ENCODE measurements at places on chromosomes 16 and 17. TPM values are rescaled to one million over a fixed set of nuclear protein-coding genes. Genes with fewer than 3 reads are reported as not detected.

RNF157 gene
- total RNA-seq = 6.1 TPM

GRCh38 chr17:72370819-72371218, 250.0 kb downstream of the SOX9 start:
- no peak for DNase-seq

SPNS3 gene
- total RNA-seq = 0.23 TPM

GRCh38 chr16:30372725-30373124, 1.9 kb upstream of the MYL11 start:
- no peak for DNase-seq

SPATA20 gene
- 70.6 TPM for total RNA-seq

DNA sequence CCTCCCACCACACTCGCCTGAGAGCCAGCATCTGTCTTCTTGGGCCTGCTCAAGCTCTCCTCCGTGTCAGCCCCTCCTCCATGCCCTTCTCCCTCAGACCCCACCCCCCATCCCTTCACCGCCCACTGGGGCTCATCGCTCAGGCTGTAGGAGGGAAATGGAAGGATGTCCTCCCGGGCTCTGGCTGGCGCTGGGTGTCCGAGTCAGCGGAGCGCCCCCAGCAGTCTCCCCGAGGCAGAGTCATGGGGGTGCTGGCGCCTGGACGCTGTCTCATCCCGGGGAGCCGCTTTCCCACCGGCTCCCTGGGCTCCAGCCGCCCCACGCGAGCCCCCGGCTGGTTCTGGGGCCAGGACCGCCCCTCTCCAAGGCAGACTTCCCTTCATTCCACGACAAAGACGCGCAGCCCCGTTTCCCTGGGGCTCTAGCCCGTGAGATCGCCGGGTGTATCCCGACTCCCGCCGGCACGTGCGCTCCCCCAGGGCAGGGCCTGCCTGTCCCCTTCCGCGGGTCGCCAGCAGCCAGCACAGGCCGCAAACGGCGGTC, 428 bp upstream of the ANTKMT start:
- peak; percentile 73 for DNase-seq

DNA sequence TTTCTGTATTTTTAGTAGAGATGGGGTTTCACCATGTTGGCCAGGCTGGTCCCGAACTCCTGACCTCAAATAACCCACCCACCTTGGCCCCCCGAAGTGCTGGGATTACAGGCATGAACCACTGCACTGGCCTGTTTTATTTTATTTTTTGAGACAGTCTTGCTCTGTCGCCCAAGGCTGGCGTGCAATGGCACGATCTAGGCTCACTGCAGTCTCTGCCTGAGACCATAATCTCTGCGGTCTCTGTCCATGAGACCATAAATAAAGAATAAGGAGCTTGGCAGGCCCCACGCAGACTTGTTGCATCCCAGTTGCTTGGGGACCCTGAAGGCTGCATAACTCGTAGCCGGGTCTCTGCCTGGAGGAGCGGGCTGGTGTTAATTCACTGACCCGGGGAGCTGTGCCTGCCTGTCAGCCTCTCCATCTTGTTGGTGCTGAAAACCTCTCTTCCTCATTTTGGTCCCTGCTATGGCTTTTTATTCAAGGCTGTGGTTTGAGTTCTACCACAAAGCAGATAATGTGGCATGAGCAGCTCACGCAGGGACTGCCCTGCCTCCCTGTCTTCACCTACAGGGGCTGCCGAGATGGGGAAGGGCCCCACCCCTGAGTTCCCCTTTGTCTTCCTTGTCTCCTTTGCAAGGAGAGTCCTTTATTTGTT, 82.1 kb downstream of the MSI2 start:
- DNase-seq = no peak

CLUH gene
- total RNA-seq = 203 TPM

- DNase-seq = no peak
These were observed 55.9 kb downstream of the KCNJ2 start for GRCh38 chr17:70225276-70225675.

DNA sequence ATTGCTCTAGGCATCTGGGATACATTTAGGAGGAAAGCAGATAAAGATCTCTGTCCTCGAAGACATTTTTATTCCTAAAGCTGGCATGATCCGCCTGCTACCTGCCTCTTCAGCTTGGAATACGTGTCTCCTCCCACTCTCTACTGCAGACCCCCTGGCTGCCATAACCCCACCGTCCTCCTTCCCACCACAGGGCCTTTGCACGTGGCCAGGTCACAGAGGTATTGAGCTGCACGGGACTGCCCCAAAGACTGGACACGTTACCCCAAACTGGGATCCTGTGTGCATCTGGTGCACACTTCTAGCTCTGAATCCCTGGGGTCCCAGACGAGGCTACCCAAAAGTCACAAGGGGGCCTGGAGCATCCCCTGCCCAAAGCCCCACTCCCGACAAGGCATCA, 351.2 kb upstream of the EEF2KMT start:
- no peak for DNase-seq

- DNase-seq = no peak
These were observed 6.4 kb downstream of the MPV17L start for GRCh38 chr16:15401972-15402371.

GRCh38 chr17:19800571-19800970, 52.5 kb upstream of the ALDH3A1 start:
- DNase-seq = no peak

DNA sequence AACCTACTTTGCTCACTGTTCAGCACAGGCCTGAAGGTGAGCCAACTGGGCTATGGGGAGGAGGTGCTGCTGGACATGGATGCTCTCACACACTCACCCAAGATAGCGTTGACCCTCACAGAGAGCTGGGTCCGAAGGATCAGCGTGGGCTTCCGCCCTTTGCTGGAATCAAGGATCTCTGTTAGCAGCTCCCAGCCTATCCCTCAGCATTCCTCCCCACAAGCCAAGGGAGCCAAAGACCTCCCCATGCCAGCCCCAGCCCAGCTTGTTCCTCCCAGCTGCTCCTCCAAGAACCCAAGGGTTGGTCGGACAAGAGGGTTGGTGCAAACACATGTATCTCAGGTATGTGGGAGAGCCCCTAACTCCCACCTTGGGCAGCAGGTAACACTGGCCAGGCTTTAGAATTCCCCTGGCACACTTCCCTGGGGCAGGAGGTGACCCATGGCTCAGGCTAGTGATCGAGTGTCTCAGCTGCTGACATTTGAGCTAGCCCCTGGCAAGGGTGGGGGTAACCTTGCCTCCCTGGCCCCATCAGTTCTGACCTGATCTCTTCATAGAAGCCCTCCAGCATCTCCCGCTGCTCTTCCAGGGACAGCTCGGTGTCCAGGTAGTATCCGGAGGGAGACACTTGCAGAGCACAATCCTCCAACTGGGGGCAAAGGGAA, 8.3 kb downstream of the FHOD1 start:
- DNase-seq = no peak

- DNase-seq = no peak
These were observed 37.7 kb downstream of the EPN2 start for GRCh38 chr17:19274893-19275292.

CDH5 gene
- total RNA-seq = 50.6 TPM

CRHR1 gene
- not detected for total RNA-seq

DNAI2 gene
- total RNA-seq = not detected

DNA sequence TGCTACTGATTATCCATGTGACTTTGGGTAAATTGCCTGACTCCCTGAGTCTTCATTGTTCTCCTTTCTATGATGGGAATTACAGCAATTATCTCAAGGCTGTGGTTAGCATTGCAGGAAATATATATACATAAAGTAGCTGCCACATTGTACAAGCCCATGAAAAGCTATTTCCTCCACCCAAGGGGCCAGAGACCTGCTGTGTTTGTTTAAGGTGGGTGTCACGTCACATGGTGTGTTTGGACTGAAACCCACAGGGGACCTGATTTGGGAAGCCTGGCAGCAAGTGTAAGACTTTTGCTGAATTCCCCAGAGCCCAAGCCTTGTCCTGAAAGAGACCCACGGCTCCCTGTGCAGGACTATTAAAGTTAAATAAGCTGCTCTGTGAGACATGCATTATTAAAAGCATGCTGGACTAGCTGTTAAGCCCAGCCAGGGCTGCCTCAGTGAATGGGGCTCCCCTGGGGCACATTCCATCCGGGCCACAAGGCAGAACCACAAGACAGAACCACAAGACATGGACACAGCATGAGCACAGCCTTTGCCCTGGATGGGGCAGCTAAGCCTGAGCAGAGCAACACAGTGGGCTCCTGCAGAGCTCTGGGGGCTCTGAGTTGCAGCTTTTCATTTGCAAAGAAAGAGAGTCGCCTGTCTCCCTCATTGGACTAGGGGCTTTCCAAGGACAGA, 148.9 kb downstream of the SPACA3 start:
- no peak for DNase-seq

DNA sequence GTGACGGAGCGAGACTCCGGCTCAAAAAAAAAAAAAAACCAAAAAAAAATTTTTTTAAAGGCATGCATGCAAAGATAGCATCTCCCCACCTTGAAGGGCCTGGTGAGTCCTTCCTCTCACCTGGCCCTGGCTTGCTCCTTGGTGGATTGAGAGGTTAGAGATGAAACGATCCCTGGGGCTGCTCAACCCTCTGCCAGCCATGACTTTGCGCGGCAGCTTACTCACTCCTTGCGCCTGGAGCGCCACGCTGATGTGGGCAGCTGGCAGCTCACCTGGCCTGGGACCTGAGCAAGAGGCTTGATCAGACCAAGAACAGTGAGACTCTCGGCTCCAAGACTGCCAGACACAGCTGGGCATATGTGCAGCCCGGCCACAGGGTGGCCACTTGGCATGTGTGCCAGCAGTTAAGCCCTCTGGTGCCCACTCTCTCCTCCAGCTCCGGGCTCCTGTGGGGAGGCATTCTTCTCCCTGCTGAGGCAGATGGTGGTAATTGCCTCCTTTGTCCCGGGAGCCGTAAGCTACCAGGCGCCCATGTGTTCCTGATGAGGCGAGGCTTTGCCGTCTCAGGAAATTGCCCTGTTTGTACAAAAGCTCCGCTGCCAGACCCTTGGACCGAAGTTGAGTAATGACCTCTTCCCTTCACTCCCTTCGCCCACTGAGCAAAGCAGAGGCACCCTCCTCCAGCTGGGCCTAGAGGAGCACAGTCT, 5.1 kb upstream of the EVPL start:
- no peak for DNase-seq

- no peak for DNase-seq
These were observed 7.6 kb downstream of the SCPEP1 start for GRCh38 chr17:56985371-56986162.

- no peak for DNase-seq
These were observed 4.0 kb downstream of the BAIAP3 start for GRCh38 chr16:1337486-1337885.

DNA sequence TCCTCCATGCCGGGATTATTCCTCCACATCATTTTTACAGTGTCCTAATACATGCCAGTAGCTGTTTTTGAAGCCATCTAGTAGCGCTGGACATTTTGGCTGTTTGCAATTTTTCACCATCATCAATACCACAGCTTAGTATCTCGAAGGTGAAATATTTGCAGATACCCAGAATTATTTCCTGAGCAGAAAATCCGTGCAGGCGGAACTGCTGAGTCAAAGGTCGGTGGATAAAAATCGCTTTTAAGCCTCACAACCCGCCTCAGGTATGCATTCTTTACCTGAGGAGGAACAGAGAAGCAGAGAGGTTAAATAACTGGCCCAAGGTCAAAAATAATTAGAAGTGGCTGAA, 584 bp upstream of the TNRC6A start:
- no peak for DNase-seq

GRCh38 chr17:339193-340061, 13.2 kb downstream of the RPH3AL start:
- no peak for DNase-seq

GRCh38 chr17:41873559-41874292, 8.5 kb upstream of the KLHL11 start:
- no peak for DNase-seq

DNA sequence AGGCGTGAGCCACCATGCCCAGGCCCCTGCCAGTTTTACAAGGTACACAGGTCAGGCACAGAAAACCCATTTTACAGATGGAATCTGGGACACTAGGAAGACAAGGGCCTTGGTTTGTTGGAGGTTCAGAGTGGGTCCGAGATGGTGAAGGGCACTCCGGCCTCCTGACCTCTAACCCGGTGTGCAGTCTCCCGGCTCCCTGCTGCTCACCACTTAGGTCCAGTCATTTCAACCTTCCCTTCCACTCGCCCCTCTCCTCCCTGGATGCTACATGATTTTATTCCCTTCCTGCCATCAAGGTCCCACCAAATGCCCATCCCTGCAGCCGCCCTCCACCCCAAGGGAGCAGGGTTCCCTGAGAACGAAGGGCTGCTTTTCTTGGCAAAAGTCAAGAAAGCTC, 8.7 kb downstream of the ITGAX start:
- peak; percentile 8 for DNase-seq

TMC8 gene
- 0.81 TPM for total RNA-seq

SLC47A1 gene
- 12.4 TPM for total RNA-seq

GRCh38 chr17:74831444-74832146, 28.1 kb downstream of the GRIN2C start:
- no peak for DNase-seq

SMTNL2 gene
- 24.0 TPM for total RNA-seq

DNA sequence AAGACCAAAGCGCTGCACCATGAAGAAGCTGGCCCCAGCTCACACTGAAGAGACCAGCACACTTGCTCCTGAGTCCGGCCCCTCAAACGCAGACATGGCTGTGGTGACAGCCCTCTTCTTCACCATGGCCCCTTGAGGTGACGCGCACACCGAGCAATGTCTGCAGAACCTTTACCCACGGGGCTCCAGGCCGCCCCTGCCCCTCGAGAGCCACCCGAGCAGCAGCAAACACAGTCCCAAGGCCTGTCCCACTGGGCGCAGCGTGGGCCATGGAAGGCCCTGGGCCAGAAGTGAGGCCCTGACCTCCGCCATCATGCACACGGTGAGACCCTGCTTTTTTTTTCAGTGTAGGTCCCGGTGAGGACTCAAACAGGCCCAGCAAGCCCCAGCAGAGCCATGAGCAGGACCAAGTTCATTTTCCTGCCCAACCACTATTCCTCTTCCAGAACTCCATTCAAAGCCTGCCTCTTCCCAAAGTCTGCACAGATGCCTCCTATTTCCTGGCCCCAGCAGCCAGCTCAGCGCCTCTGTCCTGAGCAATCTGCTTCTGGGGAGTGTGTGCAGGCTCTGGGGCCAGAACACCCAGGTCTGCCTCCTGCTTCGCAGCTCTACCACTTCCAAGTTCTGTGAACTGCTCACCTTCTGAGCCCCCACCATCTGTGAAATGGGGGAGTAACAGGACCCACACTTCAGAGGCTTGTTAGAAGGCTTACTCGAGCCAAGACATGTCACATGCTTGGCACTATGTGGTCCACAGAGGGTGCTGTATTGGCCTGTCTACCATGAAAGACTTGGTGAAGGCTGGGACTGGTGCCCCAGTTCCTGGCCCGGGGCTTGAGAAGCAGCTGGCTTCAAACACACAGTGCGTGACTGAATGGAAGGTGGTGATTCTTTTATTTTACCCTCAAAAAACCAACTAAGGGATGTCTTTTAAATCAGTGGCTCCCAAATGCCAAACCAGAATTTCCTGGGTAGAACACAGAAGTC, 35.7 kb upstream of the GSG1L start:
- no peak for DNase-seq

GRCh38 chr16:19771796-19772195, 53.7 kb downstream of the IQCK start:
- DNase-seq = no peak

DNA sequence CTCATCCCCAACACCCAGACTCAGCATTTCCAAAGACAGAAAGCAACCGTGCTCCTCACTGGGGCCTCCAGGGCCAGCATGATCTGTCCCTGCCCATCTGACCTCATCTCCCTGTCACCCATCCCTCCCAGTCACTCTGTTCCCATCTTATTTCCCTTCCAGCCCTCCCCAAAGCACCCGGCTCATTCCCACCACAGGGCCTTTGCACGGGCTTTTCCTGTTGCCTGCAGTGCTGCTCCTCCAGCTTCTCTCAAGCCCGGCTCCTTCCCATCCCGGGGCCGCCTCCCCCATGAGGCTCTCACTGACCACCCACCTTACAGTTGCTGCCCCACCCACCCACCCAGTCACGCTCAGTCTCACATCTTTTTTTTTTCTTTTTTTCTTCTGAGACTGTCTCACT, 54.8 kb downstream of the RMI2 start:
- peak; percentile 27 for DNase-seq
